ENCODE measurements at places on chromosomes 3 and 15.
A peak's percentile ranks its signal among the peaks of the same experiment; 100 is the strongest.

DNA sequence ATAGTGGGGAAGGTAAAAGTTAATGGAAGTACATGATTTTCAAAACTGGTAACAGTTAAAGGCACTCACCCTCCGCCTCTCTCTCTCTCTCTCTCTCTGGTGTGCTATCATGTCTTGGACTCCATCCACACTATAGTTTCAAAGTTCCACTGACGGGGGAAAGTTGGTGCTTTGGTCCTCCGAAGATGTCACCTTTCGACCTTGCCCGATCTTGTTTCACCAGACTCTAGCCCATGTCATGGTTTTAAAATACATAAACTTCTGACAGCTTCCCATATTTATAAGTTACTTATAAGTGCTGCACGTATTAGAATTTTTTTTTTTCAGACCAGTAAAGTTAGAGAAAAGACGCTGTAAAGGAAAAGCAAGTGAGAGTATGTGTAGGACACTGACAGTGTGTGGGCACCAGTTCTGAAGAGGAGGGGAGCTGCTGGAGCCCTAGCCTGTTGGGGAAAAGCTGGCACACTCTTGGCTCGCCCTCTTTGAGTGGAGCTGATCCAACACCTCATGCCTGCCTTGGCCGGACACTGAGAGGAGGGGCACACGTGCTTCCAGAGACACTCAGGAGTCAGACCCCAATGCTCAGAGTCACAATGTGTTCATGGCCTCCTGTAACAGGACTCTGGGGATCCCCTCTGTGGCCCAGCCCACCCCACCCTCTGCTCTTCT, 200.5 kb upstream of the TPM1 start:
- DNase-seq, result no peak

GRCh38 chr3:62135741-62136140, 237.6 kb downstream of the FEZF2 start:
- DNase-seq, result no peak

DNA sequence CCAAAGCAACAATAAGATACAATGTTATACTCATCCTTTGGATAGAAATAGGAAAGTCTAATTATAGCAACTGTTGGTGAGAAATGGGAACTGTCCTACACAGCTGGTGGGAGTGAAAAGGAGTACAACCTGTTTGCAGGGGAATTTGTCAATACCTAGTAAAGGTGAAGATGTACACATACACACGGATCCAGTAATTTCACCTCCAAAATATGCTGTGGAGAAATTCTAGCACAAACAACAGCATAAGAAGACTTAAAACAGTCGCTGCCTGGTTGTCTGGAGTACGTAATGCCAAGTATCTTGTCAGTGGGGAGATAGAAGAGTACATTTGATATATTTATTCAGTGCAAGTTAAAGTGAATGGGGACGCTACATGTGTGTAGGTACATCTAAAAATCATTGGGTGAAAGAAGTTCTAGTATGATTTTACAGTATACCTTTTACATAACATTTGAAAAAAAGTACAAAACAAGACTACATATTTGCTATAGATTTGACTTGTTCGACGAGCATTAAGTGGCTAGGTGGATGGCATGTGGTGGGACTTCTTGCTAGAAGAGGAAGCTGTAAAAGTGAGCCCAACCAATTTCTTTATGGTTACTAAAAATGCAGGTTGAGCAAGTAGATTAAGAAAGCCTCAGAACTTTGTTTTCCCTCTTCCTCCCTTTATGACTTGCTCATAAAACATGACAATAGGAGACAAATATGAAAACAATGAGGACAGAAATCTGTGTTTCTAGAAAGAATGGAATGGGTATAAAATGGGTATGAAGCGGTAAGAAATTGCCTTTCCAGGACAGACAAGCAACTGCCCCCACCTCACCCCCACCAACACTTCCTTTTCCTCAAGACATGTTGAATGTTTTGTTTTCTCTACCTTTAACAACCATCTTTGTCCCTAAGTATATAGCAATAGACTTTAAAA, 50.2 kb upstream of the CCR4 start:
- DNase-seq, result no peak

GRCh38 chr15:79265987-79266579, 16.4 kb upstream of the ANKRD34C start:
- DNase-seq, result no peak

DNA sequence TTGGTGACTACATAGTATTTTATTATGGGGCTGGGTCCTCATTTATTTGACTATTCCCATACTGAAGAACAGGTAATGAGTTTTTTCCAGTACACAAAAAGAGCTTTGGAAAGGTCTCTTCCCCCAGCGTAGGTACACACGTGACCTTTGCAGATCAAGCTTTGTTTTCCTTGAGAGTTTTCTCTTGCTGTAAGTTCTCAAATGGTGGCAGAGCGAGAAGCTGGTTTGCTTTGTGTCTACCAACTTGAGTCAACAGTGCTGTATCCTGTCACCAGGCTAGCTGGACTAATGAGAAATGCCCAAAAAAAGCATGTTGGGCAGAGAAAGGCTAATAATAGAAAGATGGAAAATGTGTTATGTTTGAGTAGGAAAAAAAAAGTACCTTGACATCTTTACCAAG, 21.7 kb downstream of the GXYLT2 start:
- no peak for DNase-seq

GRCh38 chr3:64141476-64141875, 83.8 kb downstream of the PRICKLE2 start:
- no peak for DNase-seq

DNA sequence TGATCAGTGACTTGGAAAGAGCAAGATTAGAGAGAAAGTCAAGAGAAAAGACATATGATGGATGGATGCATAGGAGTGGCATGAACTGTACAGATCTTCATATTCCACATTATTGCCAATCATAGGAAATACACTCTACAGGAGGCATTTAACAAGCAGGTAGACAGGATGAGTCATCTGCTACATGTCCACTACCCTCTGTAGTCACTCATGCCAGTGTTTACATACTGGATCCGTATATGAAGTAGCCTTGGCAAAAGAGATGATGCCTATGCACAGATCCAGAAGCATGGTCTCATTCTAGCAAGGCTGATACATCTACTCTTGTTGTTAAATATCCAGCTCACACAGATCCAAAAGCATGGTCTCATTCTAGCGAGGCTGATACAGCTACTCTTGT, 632.1 kb downstream of the ROBO2 start:
- DNase-seq, result no peak

DNA sequence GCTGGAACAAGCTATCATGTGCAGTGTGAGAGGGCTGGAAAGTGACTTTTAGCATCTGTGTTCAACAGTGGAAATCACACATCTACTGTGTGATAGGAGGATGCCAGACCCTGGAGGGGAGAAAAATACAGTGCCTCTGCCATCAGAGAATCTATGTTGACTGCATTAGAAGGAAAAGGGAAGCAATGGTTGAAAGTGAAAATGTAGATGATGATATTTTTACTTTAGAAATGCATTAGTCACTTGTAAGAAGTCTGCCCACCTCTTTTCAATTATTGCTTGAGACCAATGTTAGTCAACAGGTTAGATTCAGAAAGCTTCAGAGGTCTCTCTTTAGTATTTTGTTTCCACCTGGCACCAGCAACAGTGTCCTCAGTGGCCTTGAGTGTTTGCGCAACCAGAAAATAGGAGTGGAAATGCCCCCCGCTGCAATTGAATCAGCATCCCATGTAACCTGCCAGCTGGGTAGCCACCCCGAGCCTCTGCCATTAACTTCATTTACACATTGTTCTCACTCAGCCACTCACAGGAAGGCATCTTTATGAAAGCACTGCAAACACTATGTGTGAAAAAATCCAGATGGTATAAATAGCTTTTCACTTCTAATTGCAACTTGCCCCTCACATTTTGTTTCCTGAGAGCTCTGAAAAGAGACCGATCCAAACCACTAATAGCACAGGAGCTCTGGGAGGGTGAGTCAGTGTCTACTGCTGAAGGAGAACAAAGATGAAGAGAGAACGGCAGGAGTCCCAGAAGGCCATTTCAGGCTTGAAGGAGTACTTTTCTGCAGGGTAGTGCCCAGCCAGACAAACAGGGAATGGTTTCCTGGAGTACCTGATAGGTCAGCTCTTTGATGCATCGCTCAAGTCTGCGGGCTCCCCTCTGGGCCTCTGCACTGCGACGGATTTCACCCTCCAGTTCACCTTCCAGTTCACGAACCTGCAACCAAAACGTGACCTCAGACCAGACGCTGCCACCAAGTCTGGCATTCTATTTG, 92.1 kb downstream of the HHLA2 start:
- no peak for DNase-seq

- no peak for DNase-seq
Measured at GRCh38 chr15:57631386-57632110, 39.8 kb downstream of the MYZAP start.

DNA sequence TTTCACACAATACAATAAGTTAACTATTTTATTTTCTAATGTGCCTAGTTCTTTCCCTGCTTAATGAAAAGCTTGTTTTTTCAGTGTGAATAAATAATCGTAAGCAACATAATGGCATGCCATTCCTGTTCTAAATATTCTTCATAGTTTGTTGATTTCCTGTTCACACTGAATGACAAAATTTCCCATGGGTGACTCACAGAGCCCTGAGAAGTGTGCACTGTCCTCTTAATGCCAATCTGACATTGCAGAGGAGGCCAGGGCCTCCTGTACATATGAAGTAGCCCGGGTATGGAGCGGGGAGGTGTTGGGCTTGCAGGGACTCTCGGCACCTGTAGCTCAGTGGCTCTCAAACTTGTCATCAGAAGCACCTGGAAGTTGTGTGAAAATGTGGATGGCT, 24.3 kb downstream of the CCR3 start:
- no peak for DNase-seq

GRCh38 chr15:101660005-101660404, 7.8 kb upstream of the TM2D3 start:
- DNase-seq, result no peak

- no peak for DNase-seq
Measured at GRCh38 chr3:196991581-196992460, 23.2 kb upstream of the PIGZ start.

- no peak for DNase-seq
Measured at GRCh38 chr15:80121546-80121945, 31.3 kb upstream of the FAH start.

- DNase-seq, result peak; percentile 40
Measured at GRCh38 chr3:29381595-29381994, 100.7 kb downstream of the RBMS3 start.

DNA sequence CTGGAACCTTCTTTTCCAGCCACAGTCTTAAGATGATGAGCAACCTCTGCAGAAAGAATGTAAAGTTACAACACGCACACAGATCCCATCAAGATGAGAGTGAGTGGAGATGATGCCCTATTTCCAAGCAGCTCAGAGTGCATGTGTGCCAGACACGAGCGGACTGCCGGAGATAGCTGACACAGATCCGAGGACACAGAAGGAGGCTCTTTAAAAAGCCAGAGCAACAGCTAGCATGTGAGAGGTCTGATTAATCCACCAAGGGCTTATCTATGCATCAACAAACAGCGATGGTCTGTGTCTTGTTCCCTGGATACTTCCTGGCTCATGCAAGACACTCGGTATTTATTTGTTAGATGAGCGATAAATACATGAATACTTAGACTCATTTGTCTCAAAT, 128.6 kb upstream of the DLG1 start:
- no peak for DNase-seq

DNA sequence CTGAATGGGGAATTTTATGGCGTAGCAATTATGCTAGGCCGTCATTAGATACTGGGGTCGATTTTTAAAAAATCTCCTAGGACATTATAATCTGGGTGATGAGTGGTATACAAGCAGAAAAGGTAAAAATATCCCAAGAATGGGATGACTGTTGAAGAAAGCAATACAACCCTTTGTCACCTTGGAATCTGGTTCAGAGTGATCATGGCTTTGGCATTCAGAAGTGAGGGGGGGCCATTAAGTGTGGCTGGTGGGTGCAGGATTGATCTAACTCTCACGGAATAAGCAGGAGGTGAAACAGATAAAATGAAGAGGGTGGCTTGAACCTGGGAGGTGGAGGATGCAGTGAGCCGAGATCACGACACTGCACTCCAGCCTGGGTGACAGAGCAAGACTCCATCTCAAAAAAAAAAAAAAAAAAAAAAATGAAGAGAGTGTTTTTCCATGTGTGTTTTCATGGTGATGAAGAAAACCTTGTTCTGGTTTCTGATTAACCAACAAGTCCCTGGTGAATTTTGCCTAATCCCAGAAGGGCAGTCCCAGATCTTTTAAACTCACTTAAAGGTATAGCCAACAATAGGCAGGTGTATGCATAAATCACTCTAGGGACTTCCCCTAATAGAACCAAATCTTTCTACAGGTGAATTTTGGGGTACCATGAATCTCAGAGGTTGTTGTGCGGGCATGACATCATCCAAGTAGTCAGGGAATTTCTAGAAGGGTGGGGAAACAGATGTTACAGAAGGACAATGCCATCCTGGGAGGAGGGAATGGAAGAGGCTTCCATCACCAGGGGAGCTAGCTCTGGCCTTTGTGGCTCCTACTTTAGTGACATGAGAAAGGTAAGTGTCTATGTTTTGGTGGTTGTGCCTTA, 3.1 kb upstream of the RAD54L2 start:
- no peak for DNase-seq

GRCh38 chr15:62453375-62453774, 288.3 kb upstream of the C2CD4B start:
- DNase-seq, result no peak

DNA sequence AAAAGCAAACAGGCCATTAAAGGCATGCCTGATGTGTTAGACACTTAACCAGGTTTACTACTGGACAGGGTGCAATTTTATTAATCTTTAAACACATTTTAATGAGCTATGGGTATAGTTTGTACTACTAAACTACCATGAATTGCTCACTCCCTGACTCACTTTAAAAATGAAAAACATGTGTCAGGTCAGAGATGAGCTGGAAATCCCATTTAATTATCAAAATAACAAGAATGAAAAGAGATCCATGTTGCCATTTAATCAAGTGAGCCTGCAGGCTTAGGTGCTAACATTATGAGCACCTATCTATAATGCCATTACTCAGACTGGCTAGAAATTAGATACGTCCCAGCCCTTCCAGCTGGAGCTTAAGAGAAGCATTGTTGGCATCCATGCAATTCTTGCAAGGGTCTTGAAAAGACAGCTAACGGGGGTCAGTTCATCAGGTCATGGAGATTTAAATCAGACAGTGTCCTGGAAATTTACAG, 224.4 kb downstream of the THRB start:
- no peak for DNase-seq

GRCh38 chr3:196144383-196145105, 62.7 kb upstream of the TFRC start:
- DNase-seq, result no peak

DNA sequence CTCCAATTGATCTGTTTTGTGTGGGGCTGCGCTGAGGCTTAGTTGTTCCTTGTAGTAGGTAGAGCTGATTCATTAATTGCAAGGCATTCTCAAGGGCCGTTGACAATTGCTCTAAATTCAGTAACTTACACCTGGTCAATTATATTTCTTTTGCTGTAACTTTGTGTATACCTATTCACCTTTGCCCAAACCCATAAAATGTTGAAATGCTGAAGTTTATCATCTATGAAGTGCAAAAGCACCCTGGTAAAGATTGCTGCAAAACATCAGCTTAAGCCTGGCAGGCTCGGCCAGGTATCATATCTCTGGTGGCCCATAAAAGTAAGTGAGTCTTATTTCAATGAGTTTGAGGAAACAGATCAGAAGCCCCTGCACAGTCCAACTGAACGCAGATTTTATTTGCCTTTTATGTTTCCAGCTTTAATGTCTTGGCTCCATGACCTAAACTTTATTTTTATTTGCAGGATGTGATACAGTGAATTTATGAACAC, 203.6 kb upstream of the SLCO3A1 start:
- DNase-seq, result no peak

GRCh38 chr3:127711021-127711695, 38.4 kb downstream of the ABTB1 start:
- no peak for DNase-seq
